AML-193 (cell line): ENCODE measurements at places on chromosomes 4 and X.

- no peak for DNase-seq
Observed at GRCh38 chrX:119040432-119040831, 32.4 kb upstream of the CT47C1 start.

GRCh38 chr4:111127841-111128240 is 505.0 kb upstream of the PITX2 start:
- no peak for DNase-seq

DNA sequence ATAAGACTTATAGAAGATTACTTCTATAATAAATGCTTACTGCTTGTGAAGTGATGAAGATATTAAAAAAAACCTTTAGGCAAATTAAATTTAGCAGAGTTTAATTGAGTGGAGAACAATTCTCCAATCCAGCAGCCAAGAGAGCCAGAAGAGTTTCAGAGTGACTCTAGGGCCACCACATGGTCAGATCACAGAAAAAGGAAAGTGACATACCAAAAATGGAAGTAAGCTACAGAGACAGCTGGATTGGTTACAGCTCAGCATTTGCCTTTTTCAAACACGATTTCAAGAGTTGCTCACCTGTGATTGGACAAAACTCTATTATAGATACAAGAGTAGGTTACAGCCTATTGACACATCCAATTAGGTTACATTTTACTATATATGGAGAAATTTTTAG is 79.0 kb upstream of the TRAM1L1 start:
- no peak for DNase-seq

DNA sequence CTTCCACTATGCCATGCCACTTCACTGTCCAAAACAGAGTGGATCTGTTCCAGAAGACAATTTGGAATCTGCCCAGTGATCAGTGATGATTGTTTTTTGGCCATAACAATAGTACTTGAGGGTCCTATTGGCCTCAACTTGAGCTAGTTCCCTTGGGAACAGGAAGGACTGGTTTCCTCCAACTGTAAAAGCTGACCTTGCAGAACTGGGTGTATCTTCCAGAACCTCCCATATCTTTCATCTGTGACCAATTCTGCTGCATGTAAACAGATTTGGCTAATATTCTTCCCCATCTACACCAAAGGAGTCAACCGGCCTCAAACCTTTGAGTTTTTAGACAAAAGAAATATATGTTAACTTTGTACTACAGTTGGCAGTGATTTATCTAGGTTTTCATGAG is 165.1 kb upstream of the TRPC5 start:
- DNase-seq, result no peak

- DNase-seq, result peak; percentile 5
Observed at GRCh38 chr4:53994382-53995102, 69.9 kb downstream of the CHIC2 start.

GRCh38 chr4:3312362-3312761 is 19.5 kb downstream of the RGS12 start:
- DNase-seq, result no peak

DNA sequence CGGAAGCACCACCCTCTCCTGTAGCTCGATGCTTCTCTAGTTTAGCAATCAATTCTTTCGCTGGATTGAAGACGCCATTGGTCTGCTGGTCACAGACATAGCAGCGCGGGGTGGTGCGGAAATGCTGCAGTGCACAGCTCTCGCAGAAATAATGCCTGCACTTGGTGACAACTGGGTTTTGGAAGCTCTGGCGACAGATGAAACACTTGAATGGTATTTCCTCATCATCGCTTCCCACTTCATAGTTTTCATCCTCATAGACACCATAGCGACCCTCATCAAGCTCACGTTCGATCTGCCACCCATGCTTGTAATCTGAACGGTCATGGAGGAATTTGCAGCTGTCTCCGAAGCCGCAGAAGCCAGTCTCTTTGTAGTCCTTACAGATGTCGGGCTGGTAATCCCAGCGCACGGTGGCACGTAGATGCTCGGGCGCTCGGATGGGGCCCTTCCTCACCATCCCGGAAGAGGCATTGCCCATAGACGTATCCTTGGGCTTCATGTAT is 854 bp downstream of the RNF113A start:
- DNase-seq, result no peak

DNA sequence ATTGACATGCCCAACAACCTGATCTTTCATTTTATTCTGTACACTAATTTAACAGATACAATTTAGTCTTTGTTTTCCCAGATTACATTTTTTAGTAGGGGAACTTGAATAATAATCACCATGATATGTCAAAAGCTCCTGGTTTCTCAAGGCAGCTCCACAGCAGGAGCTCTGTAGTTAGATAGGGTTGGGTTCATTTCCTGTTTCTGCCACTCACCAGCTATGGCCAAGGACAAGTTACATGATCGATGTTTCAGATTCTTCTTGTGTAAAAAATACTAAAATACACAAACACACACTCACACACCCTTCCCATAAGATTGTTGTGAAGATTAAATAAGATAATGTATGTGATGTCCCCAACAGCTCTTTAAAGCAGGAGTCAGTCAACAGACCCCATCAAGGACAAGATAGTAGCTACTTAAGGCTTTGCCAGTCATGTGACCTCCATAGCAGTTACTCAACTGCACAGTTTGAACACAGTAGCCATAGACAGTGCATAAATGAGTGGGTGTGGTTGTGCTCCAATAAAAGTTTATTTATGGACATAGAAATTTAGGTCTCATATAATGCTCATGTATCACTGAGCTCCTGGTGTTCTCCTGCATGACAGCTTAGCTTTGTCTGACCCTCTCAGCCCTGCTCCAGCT is 18.4 kb downstream of the GUCY1A1 start:
- no peak for DNase-seq

DNA sequence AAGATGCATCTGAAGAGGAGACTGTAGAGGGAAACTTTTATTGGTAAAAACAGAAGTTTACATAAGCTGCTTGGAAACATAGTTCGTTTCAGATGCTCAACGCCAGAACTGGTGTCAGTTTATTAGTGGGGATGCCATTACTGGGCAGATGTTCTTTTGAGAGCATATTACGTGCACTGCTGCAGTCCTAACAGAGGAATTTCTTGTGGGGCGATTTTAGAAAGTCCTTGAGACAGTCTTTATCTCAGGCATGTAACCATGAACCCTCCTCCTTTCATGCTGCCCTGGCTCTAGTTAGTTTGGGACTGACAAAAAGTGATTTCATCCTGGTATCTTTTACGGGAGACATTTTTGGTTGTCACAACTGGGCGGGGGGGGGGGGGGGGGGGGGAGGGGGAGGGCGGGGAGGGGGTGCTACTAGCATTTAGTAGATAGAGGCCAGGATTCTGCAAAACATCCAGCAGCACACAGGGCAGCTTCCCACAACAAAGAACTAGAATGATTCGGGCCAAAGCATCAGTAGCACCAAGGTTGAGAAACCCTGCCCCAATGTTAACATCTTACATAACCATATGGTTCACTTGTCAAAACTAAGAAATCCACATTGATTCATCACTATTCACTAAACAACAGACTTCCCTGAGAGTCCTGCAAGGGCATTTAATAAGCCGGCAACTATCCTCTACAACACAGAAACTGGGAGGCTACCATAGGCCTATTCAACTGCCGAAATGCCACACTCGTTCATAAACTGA is 118.6 kb upstream of the FTHL17 start:
- DNase-seq, result no peak

- no peak for DNase-seq
Observed at GRCh38 chr4:109067508-109068235, 234.8 kb downstream of the COL25A1 start.

GRCh38 chrX:153966283-153966688 is 5.3 kb downstream of the HCFC1 start:
- no peak for DNase-seq

DNA sequence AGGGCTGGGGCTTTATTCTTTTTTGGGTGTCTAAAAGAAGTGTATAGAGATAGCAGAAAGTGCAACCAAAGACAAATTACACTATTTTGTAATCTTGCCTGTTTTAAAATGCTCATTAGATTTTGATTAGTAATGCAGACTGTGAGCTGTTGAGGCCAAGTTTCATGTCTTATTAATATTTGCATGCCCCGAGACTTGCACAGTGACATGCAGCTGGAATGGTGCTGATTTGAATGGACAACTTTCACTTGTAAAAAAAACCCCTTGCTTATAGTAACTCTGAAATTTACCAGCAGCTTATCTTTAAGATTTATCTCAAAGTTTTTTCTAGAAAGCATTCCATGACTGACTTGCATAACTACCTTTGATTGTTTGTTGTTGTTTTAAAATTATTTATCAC is 835.1 kb upstream of the IGFBP7 start:
- DNase-seq, result no peak

DNA sequence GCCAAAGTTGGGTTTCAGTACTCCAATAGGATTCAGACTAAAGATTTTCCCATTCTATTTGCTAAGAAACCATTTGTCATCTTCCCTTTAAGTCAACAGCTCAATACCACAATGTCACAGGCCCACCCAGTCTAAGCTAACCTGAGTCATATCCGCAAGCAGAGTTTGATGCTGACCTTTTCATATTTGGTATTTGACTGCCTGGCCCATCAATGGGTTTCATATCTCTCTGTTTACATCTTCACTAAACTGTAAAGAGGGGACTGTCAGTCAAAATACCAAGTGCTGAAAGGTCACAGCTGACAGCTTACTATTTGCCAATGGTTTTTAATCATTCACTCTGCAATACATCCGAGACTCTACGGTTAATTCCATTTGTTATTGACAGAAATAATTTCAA is 707.5 kb upstream of the ACTRT1 start:
- no peak for DNase-seq

DNA sequence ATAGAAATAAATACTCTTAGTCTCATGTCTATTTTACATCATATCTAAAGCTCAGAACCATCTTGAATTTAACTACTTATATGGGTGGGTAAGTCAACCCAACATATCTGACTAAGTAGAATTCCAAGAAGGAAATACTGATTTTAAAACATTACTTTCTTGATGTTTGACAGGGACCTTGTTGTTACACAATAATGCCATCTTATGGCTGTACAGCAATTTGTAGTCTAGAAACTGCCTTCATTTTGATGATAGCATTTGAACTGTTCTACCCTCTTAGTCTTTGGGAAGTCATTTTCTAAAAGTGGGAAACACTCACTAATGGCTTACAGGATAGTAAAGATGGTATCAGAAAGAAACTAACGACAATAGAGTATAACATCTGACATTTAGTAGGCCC is 929.5 kb downstream of the DMD start:
- no peak for DNase-seq

DNA sequence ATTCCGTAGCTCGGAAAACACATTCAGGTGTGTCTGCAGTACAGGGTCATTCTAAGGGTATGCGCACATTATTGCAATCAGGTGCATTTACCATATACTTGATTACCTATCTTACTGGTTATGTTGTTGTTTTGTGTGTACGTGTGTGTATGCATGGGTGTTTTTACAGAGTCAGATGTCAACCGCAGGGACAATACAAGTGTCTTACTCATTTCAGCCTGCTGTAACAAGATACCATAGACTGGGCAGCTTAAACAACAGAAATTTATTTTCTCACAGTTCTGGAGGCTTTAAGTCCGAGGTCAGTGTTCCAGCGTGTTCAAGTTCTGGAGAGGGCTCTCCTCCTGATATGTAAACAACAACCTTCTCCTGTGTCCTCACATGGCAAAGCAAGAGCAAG is 316.7 kb downstream of the DMD start:
- no peak for DNase-seq
